ENCODE measurements at places on chromosomes 7 and 10.

DNA sequence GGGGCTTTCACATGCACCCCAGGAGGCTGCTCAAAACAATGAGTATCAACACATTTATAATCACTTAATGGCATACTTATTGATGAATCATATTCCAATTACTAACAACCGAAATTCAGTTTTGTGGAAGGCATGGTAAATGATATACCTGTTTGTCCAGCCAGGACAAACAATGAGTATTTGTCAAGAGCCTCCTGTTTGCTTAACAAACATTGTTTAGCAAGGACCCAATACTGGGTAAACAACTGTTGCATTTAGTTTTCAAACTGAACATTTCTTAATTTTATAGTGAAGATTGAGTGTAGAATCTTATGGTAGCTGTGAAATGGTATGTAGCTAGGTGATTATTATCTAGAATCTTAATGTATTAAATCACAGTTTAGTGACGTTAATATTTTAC, 473.7 kb downstream of the ATRNL1 start:
- no peak for DNase-seq

DNA sequence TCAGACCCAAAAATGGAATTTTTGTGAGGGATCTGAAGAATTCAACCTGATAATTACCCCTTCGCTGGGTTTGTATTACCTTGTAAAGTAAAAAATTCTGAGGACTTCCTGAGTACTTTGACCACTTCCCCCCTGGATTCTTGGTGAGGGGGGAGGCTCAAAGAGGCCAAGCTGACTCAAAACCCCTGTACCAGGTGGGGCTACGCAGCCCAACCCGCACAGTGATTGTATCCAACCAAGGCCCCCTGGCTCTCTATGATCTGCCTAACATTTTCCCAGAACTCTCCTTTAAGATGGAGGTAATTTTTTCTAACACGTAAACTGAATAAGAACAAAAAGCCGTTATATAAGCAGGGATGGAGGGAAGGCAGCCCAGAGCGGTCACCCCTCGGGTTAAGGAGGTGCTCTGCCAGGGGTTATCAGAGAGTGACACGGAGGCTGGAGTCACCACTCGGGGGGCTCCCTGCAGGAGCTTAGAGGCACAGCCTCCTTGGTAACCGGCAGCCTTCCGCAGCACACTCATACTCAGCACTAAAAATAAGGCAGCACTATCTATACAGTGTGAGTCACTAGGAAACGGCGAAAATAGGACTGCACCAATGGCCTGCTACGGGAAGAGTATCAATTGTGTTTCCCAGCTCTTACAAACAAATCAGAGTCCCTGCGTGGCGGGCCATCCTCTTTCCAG, 255.4 kb downstream of the ELMO1 start:
- DNase-seq = no peak

DNA sequence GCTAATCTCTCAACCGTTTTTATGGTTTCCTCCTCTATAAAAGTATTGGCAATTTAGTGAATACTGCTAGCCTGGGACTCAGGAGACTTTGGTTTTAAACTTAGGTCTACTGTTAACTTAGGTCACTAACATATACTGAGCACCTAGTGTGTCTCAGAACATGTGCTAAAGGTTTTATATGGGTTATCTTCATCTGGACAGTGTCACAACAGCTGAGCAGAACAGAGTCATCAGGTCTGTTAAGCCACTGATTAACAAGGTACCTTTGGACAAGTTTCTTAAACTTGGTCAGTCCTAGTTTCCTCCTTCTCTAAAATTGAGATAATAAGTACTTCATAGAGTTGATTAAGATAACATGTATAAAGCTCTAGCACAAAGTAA, 30.6 kb downstream of the NET1 start:
- no peak for DNase-seq

- DNase-seq = no peak
These were observed 15.2 kb downstream of the PROSER2 start for GRCh38 chr10:11838298-11838852.

- DNase-seq = no peak
These were observed 182.6 kb upstream of the FEZF1 start for GRCh38 chr7:122487131-122487530.

GRCh38 chr10:129800796-129801340, 163.2 kb downstream of the EBF3 start:
- DNase-seq = no peak

- no peak for DNase-seq
These were observed 83.1 kb upstream of the SORCS3 start for GRCh38 chr10:104557966-104558365.

- DNase-seq = no peak
These were observed 238.8 kb upstream of the LYZL1 start for GRCh38 chr10:29050081-29050480.

DNA sequence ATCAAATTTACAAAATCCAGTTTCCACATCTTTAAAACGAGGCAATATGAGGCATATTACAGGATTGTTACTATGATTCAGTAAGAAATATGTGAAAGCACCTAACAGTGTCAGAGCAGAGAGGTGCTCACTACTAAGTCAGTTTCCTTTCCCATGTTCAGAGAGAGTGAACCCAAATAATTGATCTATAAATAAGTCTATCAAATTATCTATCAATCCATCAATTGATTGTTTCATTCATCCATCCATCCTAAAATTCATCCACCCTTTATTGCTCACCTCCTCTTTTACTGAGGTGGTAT, 340.8 kb downstream of the SUGCT start:
- no peak for DNase-seq

- no peak for DNase-seq
These were observed 22.8 kb downstream of the AKR1C3 start for GRCh38 chr10:5117026-5117425.

DNA sequence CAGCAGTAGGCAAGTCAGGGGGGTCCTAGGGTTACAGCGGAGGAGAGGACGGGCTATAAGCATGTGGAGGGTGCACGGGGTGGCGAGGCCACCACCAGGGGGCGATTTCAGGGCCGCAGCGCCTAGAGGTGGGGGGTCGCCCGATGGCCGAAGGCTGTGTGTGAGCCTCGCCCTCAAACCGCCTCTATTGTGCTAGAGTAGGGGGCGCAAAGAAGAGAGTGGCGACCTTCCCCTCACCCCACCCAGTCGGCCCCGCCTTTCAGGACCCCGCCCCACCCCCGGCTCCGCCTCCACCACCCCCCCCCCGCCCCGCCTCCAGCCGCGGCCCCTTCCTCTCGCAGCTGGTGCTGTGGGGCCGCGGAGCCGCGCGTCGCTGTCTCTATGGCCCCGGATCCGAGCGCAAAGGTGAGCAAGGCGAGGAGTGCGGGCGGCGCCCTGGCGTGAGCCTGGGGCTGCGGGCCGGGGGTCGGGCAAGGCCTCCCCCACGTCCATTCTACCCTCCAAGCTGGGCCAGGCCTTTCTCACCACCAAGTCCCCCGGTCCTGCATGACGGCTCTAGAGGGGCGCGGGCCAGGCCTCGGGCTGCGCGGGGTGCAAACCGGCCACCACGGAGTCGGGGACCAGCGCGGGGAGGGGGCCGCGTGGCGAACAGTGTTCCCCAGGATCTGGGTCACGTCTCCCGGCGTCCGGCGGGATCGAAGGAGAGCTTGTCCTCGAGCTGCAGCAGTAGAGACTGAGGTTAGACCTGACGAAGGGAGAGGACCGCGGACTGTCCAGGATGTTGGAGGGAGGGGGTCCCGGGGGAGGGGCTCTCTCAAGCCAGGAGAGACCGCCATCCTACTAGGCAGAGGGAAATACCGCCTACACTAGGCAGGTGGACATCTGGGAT, at the start of gene SEMA4G:
Gene SEMA4G (plus strand): TSS at position 318 of the 889 bp plus-strand sequence. CDS start 3,409 bp downstream, outside the sequence.
- DNase-seq = peak; percentile 22

GRCh38 chr7:112138325-112138852, 67.8 kb downstream of the DOCK4 start:
- no peak for DNase-seq

DNA sequence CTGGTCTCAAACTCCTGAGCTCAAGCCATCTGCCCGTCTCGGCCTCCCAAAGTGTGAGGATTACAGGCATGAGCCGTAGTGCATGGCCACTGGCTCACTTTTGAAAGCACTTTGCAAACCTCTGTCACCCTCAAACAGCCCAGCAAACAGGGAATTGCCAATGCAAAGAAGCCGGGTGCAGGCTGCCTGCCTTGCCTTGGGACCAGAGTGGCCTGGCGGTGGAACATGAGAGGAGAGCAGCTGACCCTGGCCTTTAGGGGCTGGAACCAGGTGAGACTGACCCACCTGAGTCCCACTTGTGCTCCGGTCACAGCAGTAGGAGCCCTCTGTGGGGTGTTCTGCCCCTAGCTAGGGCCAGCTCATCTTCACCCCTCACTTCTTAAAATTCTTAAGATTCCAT, 237.1 kb upstream of the GALNT17 start:
- no peak for DNase-seq

DNA sequence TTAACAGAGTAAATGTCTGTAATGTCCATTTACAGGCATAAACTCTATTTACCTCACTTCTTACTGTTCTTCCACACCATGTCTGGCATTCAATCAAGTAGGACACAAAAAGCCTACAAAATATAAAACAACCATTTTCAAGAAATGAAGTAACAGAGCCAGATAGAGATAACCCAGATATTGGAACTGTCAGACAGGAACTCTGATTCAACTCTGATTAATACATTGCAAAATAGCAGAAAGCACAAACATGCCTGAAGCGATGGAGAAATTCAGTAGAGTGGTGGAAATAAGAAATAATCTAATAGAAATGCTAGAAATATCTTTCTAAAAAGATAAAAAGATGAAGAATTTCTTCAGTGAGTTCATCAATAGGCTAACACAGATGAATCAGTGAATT, 964.4 kb downstream of the PCDH15 start:
- no peak for DNase-seq

- DNase-seq = no peak
These were observed 291.2 kb downstream of the POM121L12 start for GRCh38 chr7:53326634-53327033.

- DNase-seq = no peak
These were observed 22.2 kb downstream of the VOPP1 start for GRCh38 chr7:55550010-55550663.

GRCh38 chr7:105773030-105773460, 103.4 kb downstream of the ATXN7L1 start:
- DNase-seq = no peak

- no peak for DNase-seq
These were observed 479.1 kb upstream of the ZMIZ1 start for GRCh38 chr10:78589687-78590086.

DNA sequence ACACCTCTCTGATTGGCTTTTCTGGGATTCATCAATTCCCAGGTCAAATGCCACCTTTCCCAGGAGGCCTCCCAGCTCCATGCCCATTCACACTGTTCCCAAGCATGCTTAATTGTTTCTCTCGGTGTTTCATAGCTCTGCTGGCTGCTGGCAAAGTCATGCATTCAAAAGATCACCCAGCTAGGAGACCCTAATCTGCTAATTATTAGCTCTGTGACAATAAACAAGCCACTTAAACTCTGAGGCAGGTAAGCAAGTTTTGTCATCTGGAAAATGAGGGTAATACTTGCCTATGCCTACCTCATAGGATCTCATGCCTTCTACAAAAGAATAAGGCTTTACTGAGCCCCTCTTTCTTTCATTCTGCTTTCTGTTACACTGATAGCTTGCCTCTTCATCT, 828 bp upstream of the KEL start:
- no peak for DNase-seq

DNA sequence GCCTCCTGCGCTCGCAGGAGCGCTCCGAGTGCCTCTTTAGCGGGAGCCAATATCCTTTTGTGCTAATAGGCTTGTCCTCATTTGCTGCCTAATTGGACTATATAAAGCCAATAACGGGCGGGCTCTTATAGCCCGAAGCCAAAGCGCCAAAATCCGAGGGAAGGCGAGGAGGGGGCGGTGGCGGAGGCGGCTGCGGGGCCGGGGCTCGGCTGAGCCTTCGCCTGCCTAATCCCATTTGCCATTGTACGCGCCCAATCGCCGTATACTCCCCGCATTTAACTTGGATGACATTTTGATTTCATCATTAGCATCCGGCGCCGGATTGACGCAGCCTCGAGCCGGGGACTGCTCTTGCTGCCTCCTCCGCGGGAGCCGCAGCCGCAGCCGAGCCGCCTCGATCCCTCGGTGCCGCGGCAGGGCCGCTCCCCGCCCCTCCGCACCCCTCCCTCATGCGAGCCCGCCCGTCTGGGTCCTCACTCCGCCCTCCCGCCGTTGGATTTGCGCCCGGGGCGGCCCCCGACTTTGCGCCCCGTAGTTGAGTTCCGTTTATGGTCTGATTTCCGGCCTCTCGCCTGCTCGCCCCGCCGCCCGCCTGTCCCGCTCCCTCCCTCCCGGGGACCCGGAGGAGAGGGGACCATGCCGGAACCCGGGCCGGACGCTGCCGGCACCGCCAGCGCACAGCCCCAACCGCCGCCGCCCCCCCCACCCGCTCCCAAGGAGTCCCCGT, at the start of gene HMX3:
Gene HMX3 (plus strand): TSS at position 556 of the 727 bp plus-strand sequence. CDS start 81 bp downstream, at position 637.
- no peak for DNase-seq

- no peak for DNase-seq
These were observed 205.6 kb downstream of the AUTS2 start for GRCh38 chr7:69803699-69804516.

GRCh38 chr7:20359341-20359963, 28.8 kb downstream of the ITGB8 start:
- no peak for DNase-seq

GRCh38 chr7:115631782-115632181, 398.8 kb downstream of the TFEC start:
- DNase-seq = no peak

- DNase-seq = peak; percentile 77
These were observed 15.2 kb upstream of the PPP2R2D start for GRCh38 chr10:131885391-131886165.

DNA sequence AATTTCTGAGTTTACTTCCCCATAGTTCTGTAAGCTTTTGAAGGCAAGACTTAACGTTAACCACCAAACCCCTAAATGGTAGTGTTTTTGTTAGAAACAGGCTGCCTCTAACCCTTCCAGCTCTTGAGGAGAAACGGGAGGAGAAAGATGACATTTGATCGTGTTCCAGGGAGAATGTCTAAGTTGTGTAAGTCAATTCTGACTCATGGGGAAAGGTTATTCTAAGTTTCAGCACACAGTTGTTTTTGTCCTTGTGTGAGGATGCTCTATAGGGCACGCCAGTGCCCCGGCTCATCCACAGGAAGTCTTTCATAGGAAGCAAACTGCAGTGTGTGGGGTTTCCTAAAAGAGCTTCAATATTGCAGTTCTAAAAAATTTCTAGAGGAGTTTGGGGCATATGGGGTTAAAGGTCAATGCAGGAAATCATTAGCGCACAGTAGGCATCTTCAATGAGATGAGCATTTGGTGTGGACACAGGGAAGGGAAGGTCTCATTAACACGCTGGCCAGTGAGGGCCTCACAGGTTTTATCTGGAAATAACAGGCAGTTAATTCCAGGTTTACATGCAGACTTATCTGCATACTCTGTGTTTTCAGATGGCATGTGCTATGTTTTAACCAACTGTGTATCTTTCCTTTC, 638.2 kb upstream of the IGFBP3 start:
- no peak for DNase-seq

GRCh38 chr7:119748251-119748860, 524.6 kb upstream of the KCND2 start:
- DNase-seq = no peak
